Stimulated activated CD8-positive, alpha-beta memory T cell treated with anti-CD3 and anti-CD28 coated beads, Interleukin-2, amount 100 ng/mL, for 1 hour (primary cell): ENCODE measurements at places on chromosomes 7 and 10.

- no peak for DNase-seq
These were observed 78.2 kb upstream of the IFRD1 start for GRCh38 chr7:112372101-112372500.

DNA sequence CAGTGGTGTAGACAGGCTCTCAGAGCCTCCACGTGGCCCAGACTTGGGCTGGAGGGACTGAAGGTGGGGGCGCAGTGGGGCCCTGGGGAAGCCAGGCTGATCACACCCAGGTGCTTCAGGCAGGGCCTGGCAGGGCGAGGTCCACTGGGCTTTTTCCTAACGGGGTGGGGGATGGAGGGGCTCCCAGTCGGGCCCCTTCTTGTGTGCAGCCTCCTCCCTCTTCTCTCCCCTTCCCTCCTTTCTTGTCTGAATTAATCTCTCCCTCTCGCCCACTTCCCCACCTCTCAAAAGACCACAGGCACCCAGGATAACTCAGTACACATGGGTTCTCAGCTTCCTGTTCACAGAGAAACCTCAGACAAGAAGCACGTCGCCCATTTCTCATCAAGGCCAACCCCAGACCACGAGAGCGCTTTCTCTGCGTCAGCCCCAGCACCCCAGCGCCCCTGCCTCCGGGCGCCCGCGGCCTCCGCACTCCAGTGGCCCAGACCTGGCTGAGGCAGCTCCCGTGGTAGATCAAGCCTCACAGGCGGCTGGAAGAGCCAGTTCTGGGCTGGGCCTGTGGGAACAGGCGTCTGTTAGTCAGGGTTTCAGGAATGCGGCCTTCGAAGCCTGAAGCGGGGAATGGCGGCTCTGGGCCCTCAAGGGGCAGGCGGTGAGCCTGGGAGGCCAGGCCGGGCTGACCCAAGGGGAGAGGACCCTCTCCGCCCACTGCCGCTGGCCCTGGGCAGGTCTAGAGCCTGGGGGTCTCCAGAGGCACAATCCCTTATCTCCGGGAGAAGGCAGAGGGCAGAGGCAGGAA, 50.6 kb downstream of the PWWP2B start:
- peak; percentile 62 for DNase-seq

GRCh38 chr10:90930971-90931871, 10.3 kb upstream of the ANKRD1 start:
- no peak for DNase-seq

DNA sequence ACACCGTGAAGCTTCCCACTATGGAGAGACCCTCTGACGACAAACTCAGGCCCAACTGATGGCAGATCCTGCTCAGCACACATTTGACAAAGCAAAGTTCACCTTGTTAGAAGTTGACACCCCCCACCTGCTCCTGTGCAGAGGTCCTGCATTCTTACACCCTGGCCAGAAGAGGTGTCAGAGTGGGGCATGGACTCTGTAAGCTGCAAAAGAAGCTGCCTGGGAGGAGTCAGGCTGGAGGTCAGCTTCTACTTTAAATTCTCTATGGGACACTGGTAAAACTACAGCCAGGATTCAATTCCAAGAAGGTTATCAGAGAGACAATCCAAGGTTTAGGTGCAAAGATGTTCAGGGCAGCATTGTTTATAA, 20.0 kb upstream of the TNS3 start:
- DNase-seq: no peak

DNA sequence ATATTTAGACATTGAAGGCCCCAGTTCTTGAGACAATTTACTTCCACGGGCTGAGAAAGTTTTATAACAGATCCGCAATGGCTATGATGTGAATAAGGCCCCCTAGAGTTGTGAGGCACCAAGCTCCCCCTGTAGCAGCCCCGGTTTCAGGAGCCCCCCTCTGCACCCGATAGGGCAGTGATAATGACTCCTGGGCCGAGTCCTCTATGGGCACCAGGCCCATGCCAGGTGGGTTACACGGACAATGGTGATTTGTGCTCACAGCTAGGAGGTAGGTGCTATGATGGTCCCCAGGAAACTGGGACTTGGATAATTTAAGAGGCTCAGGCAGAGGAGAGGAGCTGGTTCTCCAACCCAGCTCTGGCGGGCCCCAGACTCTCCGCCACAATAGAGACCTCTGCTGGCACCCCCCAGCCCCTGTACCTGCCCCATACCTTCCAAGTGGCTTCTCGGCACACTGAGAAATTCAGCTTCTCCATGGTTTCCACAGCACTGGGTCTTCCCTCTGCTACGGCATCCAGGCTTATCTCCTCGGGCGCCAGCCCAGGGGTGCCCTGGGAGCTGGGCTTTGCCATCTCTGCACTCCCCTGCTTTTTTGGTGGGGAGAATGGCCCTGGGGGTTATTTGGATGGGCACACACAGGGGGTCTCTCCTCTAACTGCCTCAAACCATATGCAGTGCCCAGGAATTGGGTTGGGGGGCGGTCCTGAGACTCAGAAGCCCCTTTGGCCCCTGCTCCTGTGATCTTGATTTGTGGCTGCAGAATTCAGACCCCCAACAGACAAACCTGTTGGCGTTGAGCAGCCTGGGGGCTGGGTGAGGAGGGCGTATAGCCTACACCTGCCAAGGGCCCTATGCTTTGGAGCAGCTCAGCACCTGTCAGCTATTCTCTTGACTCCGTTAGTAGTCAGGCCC, 12.2 kb upstream of the KCP start:
- no peak for DNase-seq

- DNase-seq: no peak
These were observed 314.0 kb downstream of the PAXIP1 start for GRCh38 chr7:154688952-154689351.

GRCh38 chr7:116354171-116354545, 143.8 kb downstream of the TES start:
- no peak for DNase-seq

DNA sequence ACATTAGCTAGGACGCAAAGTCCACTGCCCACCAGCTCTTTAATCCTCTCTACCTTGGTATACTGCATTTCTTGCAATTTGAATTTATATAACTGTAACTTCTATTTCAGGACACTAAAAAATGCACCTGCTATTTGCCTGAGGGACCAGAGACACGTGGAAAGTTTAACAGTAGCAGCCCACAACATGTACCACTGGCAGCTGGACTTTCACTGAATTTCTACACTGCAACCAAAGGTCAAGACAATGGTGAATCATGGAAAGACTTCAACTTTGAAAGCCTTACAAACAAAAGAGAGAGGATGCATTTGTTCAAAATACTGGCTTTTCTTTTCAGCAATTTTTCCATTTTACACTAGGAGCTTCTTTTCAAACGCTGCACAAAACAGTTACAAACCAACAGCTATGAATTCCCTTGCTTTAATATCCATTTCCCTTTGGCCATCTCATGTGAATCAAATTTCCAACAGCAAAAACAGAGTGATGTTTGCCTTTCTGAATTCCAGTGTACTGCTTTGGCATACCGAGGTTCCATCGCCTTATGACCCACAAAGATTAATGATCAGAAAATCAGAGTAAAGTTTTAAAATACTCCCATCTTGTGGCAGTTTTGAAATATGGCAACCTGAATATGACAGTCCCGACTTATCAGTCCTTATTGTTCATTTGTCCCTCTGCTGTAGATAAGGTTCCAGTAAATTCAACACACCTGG, 29.9 kb upstream of the HNRNPH3 start:
- DNase-seq: no peak

- no peak for DNase-seq
These were observed 37.0 kb upstream of the DNAJB6 start for GRCh38 chr7:157299613-157300368.

GRCh38 chr7:8362723-8363369, 70.6 kb upstream of the NXPH1 start:
- no peak for DNase-seq

DNA sequence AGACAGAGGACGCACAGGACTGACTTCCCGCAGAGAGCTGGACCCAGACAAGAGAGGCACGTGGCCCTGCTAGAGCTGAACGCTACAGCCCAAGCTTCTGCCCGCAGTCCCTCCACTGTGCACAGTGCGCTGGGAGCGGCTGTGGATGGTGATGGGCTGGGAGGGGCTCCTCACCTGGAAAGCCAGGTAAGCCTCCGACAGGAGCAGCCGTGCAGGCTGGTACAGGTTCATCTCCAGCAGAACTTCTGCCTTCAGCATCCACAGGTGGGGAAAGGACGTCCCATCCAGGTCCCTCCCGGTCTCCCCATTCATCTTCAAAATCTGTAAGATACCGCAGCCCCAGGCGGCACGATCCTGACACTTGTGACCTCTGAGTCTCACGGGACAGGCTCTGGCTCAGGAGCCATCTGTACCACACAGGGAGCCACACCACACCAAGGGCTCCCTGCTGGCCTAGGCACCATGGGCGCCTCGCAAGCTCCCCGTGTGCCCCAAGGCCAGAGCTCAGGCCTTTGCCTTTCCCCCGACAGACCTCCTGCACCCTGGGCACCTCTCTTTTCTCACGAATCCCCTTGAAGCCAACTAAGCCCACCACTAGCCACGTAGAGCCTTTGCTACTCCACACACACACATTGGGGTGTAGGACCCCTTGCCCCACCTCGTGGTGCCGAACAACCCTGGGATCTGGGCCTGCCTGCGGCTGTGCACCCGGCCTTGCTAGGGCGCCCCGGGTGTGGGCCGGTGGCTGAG, 76.3 kb downstream of the CFAP46 start:
- DNase-seq: no peak

DNA sequence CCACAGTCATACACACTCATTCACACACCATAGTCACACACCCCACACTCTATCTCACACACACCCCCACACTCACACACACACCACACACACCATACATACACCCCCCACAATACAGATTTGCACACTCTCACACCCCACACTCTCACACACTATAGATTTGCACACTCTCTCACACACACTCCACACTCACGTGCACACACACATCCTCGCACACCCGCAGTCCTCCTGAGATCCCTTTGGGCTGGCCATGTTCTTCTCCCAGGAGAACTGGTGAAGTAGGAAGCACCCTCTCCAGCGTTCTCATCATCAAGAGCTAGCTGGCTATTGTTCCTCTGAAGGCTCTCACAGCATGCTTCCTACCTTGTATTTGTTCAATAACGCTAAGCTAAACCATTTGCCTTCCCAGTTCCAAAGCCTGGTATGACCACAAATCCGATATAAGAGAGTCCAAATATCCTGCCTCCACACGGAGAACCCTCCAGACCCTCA, 86.2 kb downstream of the HECW1 start:
- DNase-seq: no peak

DNA sequence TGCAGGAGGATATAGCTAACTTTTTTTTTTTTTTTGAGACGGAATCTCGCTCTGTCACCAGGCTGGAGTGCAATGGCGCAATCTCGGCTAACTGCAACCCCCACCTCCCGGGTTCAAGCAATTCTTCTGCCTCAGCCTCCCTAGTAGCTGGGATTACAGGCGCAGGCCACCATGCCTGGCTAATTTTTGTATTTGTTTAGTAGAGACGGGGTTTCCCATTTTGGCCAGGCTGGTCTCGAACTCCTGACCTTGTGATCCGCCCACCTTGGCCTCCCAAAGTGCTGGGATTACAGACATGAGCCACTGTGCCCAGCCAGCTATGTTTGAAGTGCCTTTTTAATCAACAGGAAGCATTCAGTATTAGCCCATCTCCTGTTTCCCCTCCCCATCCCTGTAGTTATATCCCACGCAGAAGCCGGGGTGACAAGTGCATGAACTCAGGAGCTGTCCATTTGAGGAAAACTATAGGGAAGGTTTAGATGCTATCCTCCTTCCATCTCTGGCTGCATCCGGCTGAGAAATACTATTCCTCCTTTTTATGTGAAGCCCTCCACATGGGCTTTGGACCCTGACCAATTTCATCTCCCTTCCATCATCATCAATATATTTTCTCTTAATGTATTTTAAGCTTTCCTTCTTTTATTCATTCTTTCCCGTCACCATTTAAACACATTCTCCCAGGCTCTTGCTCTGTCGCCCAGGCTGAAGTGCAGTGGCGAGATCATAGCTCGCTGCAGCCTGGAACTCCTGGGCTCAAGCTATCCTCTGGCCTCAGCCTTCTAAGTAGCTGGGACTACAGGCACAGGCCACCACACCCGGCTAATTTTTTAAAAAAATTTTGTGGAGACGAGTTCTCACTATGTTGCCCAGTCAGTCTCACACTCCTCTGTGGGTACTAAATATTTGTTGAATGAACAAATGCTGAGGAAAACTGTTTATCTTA, 1.3 kb upstream of the POT1 start:
- DNase-seq: no peak

- no peak for DNase-seq
These were observed 194.0 kb downstream of the AHR start for GRCh38 chr7:17492437-17492836.

DNA sequence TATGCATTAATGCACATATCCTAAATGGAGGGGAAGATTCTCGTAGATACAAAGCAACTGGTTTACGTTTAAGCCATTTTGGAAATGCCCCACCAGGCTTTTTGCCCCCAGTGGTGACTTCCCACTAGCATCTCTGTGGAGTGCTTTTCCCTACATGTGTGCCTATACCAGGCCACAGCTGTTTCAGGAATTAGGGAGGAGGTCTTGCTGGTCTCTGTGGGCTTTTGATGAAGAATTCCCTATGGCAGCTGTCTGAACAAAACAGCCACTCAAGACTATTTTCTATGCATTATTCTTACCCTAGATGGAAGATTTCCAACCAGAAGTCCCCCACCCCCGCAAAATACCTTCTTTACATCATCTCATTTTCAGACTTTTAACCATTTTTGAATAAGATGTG, 52.0 kb upstream of the NMT2 start:
- DNase-seq: no peak

- no peak for DNase-seq
These were observed 21.3 kb downstream of the SLC25A28 start for GRCh38 chr10:99598781-99599509.

DNA sequence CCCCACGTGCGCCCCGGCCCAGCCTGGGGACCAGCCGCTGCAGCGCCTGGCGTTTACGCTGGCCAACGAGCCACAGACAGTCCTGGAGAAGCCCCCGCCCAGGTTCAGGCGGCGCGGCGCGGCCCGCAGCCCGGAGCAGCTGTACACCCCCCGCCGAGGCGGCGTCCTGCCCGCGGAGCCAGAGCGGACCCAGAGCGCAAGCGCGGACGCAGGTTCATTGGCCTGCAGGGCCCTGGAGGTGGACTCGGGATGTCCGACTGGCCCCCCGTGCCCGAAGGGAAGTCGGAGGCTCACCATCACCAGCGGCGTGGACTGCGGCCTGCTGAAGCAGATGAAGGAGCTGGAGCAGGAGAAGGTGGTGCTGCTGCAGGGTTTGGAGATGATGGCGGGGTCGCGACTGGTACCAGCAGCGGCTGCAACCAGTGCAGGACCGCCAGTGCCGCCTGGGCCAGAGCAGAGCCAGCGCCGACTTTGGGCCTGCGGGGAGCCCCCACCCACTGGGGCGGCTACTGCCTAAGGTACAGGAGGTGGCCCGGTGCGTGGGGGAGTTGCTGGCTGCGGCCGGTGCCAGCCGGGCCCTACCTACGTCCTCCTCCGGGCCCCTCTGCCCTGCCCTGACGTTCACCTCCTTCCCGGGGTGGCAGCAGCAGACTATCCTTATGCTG, 72.0 kb upstream of the KCTD7 start:
- no peak for DNase-seq

DNA sequence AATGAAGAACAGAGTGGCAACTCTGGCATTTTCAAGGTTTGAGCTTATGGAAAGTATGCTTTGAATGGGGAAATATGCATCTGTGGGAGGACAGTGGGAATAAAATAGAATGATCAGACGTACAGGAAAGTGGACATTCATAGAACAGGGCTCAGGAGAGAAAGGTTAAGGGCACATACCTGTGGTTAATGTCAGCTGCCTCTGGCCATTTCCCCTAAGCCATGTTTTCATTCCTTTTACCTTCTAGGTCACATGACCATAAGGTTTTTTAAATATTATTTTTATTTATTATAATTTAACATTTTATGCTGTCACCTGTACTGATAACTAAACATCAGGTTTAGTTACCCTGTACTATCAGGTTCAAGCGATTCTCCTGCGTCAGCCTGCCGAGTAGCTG, 52.8 kb downstream of the LRRC4 start:
- DNase-seq: no peak
